ENCODE measurements at places on chromosomes 6 and 20. TPM values are rescaled to one million over a fixed set of nuclear protein-coding genes. Genes with fewer than 3 reads are reported as not detected.
A peak's percentile ranks its signal among the peaks of the same experiment; 100 is the strongest.

- no peaks in the 10 kb centered on the region for H3K27me3 ChIP-seq
- peaks cover 20% of the 10 kb centered on the region for H3K4me1 ChIP-seq
- no peaks in the 10 kb centered on the region for H3K36me3 ChIP-seq
- no peak overlapping the region for H3K4me3 ChIP-seq
Measured at GRCh38 chr6:107620732-107621131, 130.8 kb downstream of the SOBP start.

GRCh38 chr6:46465294-46466165 is 25.7 kb downstream of the RCAN2 start:
- no peaks in the 10 kb centered on the region for H3K27me3 ChIP-seq
- H3K4me1 ChIP-seq: peaks cover 12% of the 10 kb centered on the region
- no peak overlapping the region for H3K27ac ChIP-seq
- DNase-seq: no peak
- H3K36me3 ChIP-seq: peaks cover 5% of the 10 kb centered on the region

DNA sequence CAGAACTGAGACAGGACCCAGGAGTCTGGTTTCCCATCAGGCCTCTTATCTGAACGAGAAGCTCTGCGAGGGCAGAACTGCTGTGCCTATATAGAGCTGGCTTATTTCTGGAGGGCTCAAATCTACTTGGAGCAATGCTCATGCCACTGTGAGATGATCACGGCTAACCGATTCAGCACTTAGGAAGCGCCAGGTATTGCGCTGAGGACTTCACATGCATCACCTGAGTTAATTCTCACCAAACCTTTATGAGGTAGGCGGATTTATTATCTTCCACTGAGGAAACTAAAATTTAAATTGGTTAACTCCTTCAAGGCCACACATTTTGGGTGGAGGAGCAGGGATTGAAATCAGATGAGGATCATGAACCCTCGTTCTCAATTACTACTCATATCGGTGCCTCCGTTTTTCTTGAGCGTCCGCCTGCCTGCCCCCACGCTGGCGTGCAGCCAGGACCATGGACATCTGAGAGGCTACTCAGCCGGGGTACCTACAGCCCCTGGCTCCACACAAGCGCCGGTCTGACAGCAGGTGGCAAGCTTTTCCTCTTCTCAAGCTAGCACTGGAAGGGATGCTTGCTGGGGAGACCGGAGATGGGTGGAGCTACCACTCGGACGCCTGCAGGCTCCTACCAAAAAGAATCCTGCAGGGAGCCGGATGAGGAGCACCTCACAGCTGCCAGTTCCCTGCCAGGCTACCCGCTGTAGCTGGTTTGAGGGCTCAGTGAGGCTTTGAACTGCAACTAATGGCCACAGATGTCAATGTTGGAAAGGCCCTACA is 1.0 kb upstream of the PCIF1 start:
- H3K36me3 ChIP-seq: peaks cover 11% of the 10 kb centered on the region
- DNase-seq: no peak
- H3K27ac ChIP-seq: peak overlapping the region; percentile 96
- no peaks in the 10 kb centered on the region for H3K27me3 ChIP-seq
- peaks cover 13% of the 10 kb centered on the region for H3K4me1 ChIP-seq

RWDD1 gene
- 38.4 TPM for total RNA-seq

- no peaks in the 10 kb centered on the region for H3K27me3 ChIP-seq
- no peak overlapping the region for H3K27ac ChIP-seq
- peaks cover 29% of the 10 kb centered on the region for H3K4me1 ChIP-seq
- H3K4me3 ChIP-seq: no peak overlapping the region
Measured at GRCh38 chr20:32574296-32575226, 10.6 kb downstream of the NOL4L start.

DNA sequence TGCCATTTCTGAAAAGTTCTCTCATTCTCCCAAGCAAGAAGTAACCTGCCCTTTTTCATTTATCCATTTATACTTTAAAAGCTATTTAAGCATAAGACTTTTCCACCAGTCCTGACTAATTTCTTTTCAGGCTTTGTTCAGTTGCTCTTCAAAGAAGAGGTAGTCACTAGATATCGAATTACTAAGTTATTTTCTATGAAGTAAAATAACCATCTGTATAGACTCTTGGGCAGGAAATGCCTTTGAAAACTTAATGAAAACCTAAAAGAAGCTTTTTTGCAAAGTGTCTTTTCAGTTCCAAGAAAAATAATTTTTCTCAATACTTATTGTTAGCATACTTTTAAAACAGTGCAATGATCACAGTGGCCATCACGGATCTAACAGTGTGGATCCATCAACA is 31.3 kb upstream of the LAMP5 start:
- peaks cover 8% of the 10 kb centered on the region for H3K36me3 ChIP-seq
- no peak overlapping the region for H3K4me3 ChIP-seq
- H3K4me1 ChIP-seq: peaks cover 19% of the 10 kb centered on the region
- no peak for DNase-seq
- no peak overlapping the region for H3K27ac ChIP-seq

SCUBE3 gene
- total RNA-seq: 96.6 TPM

DPPA5 gene
- not detected for total RNA-seq

MUC22 gene
- not detected for total RNA-seq

DNA sequence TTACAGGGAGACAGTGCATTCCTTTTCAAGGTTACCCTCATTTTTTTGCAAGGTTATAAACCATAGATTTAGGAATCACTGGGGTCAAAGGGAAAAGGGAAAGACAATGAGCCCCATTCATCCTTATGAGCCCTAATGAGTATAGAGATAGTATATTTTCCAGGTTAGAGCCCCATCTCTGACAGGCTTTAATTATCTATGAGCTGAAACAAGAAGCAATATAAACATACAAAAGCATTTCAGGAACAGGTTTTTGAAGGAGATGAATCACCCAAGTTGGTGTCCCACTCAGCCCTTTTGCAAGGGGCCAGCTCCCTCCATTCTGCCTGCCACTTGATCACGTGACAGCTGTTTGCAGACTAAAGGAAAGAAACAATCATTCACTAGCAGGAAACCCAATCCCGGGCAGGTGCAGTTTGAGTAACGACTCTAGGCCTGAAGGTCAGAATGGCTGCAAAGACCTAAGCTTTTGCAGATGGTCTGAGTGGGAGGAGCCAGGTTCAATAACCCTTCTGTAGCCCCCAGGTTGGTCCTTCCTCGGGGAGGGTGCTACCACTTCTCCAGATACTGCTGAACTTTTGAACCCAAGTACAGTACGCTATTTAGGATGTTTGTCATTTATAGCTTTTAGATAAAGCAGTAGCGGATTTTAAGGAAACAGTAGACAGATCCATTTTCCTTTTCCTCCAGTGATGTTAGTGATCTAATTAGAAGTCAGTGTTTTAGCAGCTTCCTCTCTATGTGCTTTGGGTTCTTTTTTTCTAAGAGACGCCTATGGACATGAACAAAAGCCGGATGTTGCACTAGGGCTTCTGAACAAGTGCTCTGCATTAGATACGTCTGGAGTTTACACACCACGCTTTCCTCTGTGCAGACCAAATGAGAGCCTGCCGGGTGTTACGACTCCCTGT is 253.2 kb downstream of the SOX4 start:
- H3K4me3 ChIP-seq: no peak overlapping the region
- H3K27me3 ChIP-seq: no peaks in the 10 kb centered on the region
- peaks cover 29% of the 10 kb centered on the region for H3K4me1 ChIP-seq
- DNase-seq: no peak
- no peak overlapping the region for H3K27ac ChIP-seq

GRCh38 chr20:44601801-44602204 is 19.4 kb downstream of the PKIG start:
- H3K27ac ChIP-seq: peak overlapping the region; percentile 92
- H3K36me3 ChIP-seq: no peaks in the 10 kb centered on the region
- H3K4me3 ChIP-seq: no peak overlapping the region
- DNase-seq: no peak
- H3K27me3 ChIP-seq: no peaks in the 10 kb centered on the region
- peaks cover 13% of the 10 kb centered on the region for H3K4me1 ChIP-seq

TP53TG5 gene
- total RNA-seq: not detected

DNA sequence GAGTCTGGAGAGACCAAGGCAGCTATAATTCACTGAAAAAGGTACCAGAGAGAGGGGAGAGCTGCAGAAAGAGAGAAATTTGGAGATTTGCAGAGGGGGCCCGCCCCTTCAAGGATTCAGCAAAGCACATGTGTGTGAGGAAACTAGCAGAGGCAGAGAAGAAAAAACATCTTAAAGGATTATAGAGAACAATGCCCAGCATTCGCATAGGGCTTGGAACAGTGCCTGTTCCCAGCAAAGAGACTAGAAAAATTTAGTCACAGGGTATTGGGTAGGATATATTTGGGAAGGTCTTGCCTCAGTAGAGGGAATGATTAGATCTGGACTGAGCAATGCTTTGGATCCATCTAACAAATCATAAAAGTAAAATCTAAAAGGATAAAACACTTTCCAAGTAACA is 44.0 kb downstream of the SRPK1 start:
- no peaks in the 10 kb centered on the region for H3K4me1 ChIP-seq
- no peak overlapping the region for H3K27ac ChIP-seq
- no peaks in the 10 kb centered on the region for H3K27me3 ChIP-seq
- no peak overlapping the region for H3K4me3 ChIP-seq
- DNase-seq: no peak
- peaks cover 29% of the 10 kb centered on the region for H3K36me3 ChIP-seq

OR2H1 gene
- not detected for total RNA-seq

- DNase-seq: no peak
- H3K4me3 ChIP-seq: no peak overlapping the region
- no peaks in the 10 kb centered on the region for H3K27me3 ChIP-seq
- peaks cover 8% of the 10 kb centered on the region for H3K4me1 ChIP-seq
- no peaks in the 10 kb centered on the region for H3K36me3 ChIP-seq
- no peak overlapping the region for H3K27ac ChIP-seq
Measured at GRCh38 chr20:14878676-14879019, 541.2 kb upstream of the FLRT3 start.

DNA sequence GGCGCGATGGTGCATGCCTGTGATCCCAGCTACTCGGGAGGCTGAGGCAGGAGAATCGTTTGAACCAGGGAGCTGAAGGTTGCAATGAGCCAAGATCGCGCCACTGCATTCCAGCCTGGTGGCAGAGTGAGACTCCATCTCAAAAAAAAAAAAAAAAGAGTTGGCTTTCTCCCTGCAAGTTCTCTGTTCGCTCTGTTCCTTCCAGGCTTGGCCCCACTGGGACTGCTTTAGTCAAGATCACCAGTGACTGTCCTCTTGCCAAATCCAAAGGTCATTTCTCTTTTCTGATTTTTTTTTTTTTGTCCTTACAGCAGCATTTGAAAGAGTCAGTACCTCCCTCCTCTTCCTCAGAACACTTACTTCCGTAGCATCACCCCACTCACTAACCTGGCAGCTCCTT is 10.8 kb upstream of the GNRH2 start:
- H3K4me3 ChIP-seq: no peak overlapping the region
- H3K27ac ChIP-seq: no peak overlapping the region
- peaks cover 27% of the 10 kb centered on the region for H3K36me3 ChIP-seq
- no peaks in the 10 kb centered on the region for H3K27me3 ChIP-seq

DNA sequence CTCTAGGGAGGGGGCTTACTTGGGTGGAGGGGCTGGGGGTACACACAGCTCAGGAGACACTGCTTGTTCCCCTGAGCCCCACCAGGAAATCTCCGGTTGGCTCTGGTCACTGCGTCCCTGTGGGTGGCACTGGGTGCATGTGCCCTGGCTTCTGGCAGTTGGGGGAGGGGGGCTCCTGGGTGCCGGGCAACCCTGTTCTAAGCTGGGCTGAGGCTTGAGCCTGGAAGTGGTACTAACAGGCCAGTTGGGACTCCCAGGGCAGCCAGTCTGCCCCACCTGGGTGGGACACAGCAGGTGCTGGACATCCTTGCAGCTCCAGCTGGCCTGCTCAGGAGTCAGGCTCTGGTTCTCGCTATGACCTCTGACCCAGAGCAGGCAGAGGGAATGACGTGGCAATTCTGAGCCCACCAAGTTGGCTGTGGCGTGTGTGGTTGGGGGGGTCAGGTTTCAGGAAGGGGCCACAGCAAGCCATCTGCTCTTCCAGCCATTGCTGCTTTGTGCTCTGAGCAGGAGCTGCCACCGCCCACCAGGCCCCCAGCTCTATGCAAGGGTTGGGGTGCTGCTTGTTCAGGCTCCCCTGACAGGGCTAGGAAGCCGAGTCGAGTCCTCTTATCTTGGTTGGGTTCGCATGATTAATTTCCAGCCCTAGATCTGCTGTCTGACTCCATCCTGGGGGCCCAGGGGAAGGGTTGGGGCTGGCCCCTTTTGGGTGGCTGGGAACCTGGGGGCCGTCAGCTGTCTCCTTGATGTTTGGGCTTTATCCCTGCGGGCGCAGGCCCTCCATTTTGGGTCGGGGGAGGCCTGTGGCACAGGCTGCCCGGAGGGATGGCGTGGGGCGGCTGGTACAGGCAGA is 590 bp downstream of the C20orf204 start:
- no peak for DNase-seq
- peaks cover 6% of the 10 kb centered on the region for H3K27me3 ChIP-seq
- no peak overlapping the region for H3K4me3 ChIP-seq
- no peak overlapping the region for H3K27ac ChIP-seq
- H3K4me1 ChIP-seq: peaks cover 6% of the 10 kb centered on the region

ZNF451 gene
- total RNA-seq: 45.5 TPM

Measured in chondrocyte (in vitro differentiated cells).